Stimulated activated CD8-positive, alpha-beta memory T cell treated with anti-CD3 and anti-CD28 coated beads, Interleukin-2, amount 100 ng/mL, for 1 hour (primary cell): ENCODE measurements at places on chromosomes 5 and 9.

DNA sequence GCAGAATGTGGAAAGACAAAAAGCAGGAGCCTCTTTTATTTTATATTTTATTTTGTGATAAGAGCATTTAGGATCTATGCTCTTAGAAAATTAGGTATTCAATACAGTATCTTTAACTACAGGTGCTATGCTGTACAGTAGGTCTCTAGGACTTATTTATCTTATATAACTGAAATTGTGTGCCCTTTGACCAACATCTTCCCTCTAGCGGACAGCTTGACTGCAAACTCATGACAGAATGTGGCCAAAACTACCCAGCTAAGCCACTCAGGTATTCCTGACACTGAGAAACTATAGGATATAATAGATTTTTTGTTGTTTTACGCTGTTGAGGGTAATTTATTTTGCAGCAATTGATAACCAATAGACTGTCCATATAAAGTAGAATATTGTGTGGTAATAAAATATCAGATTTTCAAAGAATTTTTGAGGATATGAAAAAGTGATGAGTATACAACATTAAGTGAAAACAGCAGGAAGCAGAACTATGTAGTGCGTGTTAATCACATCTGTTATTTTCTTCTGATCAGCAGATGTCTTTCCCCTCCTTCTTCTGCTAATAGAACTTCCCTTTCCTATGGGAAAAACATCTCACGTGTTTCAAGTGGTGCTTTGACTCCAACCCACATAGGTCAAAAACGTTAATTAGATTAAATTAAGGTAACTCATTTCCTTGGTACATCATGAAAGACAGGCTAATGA is 69.9 kb upstream of the SELENOP start:
- DNase-seq: no peak

GRCh38 chr5:16754601-16755000 is 137.8 kb upstream of the RETREG1 start:
- DNase-seq: no peak

GRCh38 chr5:71839096-71839884 is 120.2 kb downstream of the CARTPT start:
- DNase-seq: no peak

DNA sequence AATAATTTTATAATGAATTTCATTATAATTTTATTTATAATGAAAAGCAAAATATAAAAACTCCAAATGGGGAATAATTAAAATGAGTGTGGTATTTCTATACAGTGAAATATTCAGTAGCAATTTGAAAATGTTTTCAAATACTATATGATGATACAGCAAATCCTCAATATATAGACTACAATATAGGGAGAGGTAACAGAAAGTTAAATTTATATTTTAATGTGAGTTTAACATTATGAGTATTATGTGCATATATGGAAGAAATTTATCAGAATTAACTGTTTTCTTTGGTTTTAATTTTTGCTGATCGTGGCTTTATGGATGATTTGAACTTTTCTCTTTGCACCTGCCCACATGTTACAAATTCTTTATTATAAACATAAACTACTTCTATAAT is 500.9 kb upstream of the ARRDC3 start:
- DNase-seq: no peak

DNA sequence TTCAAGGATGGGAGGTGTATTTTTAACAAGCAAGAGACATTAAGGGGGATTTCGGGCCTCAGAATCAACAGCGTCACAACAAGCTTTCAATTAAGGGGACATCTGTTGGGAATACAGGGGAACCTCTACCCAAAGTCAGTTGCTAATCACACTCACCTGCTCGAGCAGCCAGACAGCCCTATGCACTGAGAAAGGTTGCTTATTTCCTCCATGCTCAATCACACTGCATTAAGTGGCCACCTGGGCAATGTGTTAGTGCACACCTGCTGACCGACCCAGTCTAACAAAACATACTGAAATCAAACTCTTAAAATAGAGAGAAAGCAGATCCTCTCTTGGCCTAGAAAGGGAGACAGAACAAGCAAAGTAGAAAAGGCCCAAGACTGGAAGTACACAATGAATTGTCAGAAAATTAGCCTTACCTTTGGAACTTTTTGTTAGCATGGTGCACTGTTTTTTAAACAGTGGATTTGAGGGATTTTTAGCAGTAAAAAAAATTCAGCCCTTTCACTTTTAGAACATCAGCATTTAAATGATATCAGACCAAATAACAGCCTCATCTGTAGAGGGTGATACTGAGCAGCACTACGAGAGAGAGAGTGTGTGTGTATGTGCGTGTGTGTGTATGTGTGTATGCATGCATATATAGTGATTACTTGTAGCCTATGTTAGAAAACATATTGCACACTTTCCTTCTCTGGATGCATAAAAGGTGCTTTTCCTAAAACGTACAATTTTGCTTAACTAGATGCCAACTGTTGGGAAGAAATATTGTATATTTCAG is 1118.6 kb upstream of the DMAC1 start:
- DNase-seq: no peak

- no peak for DNase-seq
Measured at GRCh38 chr9:72911247-72911775, 41.5 kb downstream of the ALDH1A1 start.

- DNase-seq: no peak
Measured at GRCh38 chr5:141674747-141675146, 7.3 kb downstream of the ARAP3 start.

DNA sequence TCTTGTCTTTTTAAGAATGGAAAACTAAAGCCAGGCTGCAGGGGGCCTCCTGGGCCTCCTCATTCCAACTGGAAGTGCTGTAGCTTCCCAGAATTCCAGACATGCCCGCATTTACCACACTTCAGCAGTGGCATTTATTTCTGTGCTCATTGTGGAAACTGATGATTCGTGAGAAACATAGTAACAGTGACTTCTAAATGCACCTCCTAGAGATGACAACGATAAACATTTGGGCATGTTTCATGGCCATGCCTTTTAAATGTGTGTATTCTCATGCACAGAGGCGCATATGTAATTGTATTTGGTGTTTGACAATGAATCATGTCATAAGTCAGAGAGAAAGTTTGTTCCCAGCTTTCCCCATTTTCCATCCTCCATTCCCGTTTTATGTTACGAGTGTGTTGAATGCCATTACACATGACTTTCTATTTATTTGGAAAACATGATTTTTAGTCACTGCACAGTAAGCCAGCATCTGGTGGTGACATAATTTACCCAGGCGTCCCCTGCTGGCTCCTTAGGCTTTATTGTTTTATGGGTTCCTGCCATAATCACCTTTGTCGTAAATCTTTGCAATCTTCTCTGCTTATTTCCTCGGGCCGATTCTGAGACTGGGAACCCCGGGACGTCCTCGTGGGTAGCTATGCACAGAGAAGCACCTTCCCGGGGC is 68.8 kb upstream of the FCN2 start:
- no peak for DNase-seq

GRCh38 chr5:39427229-39427628 is 2.4 kb upstream of the DAB2 start:
- no peak for DNase-seq

DNA sequence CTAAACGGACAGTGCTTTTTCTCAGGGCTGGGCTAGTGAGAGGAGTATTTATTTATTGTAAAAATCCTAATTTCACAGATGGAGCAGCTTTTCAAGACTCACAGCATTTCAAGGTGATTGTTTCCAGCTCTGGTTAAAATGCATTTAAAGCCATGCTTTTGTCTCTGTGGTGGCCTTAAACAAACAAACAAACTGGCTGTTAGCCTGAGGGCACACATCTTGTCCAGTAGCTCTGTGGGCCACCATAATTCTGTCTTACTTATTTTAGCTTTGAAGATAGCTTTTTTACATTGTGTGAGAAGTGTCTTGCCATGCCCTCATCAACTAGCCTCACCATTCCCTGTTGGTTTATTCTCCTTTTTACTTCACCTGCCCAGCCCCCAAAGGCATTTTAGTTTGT is 218.2 kb downstream of the PSAT1 start:
- DNase-seq: no peak

GRCh38 chr5:139605887-139606286 is 42.3 kb upstream of the CXXC5 start:
- DNase-seq: no peak

DNA sequence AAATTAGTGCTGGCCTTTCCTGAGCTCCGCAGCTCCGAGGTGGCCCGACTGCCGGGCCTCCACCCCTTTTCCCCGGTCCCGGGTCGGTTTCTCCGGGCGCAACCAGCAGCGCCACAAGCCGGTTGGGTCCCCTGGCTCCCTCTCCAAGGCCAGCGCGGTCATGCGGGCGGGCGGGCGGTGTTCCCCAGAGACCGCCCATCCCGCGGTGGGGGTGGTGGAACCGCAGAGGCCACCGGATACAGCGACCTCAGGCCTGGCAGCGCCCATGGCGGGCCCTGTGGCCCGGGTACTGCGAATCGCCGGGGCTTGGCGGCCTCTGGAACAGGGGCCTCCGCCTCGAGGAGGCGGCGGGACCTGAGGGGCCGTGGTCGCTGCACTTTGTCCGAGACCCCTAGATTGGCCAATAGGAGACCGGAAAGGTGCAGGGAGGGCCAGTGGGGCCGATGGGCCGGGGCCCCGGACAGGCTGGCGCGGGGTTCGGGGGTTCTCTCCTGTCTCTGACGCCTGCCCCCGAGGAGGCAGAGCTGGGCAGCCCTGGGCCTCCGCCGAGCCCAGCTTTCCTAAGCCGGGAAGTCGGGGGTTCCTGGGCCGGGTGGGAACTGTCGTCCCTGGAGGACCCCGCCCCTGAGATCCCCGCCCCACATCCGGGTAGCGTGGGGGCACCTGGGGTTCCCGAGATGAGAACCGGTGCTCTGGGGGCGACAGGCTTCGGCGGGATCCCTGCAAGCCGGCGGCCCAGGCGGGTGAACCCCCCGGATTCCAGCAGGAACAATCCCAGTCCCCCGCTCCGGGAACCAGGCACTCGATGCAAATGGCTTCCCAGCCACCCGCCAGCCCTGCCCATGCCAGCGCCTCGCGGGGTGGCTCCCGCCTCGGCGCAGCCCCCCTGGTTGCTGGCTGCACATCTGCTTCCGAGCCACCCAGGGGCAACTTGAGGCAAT is 293.9 kb downstream of the ZSWIM6 start:
- no peak for DNase-seq

GRCh38 chr9:126650404-126651341 is 36.9 kb downstream of the LMX1B start:
- no peak for DNase-seq

- DNase-seq: no peak
Measured at GRCh38 chr9:114051281-114051680, 26.8 kb downstream of the AMBP start.

DNA sequence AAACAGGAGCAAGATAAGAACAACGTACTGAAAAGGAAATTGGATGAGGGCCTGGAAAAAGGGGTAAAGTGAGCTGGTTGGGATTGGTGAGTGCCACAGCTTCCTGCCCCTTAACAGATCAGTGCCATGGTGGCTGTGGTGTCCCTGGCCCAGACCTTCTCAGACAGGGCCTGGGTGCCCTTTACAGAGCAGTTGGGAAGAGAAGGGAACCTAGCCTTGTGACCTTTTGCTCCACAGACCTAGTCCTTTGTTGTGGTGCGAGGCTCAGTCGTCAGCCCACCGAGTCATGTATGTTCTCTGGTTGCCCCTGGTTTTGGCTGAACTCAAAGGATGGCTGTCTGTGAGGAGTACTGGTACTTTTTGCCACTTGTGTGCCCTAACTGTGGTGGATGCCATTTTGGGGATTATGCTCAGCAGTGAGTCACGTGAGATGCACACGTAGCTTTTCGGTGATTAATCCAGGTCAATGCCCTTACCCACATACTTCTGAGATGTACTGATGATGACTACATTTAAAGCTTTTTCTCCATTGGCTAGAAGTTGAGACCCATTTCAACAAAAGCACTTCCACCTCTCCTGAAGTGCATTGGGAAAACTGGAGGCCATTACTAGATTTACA is 48.4 kb downstream of the EXOSC2 start:
- DNase-seq: no peak

DNA sequence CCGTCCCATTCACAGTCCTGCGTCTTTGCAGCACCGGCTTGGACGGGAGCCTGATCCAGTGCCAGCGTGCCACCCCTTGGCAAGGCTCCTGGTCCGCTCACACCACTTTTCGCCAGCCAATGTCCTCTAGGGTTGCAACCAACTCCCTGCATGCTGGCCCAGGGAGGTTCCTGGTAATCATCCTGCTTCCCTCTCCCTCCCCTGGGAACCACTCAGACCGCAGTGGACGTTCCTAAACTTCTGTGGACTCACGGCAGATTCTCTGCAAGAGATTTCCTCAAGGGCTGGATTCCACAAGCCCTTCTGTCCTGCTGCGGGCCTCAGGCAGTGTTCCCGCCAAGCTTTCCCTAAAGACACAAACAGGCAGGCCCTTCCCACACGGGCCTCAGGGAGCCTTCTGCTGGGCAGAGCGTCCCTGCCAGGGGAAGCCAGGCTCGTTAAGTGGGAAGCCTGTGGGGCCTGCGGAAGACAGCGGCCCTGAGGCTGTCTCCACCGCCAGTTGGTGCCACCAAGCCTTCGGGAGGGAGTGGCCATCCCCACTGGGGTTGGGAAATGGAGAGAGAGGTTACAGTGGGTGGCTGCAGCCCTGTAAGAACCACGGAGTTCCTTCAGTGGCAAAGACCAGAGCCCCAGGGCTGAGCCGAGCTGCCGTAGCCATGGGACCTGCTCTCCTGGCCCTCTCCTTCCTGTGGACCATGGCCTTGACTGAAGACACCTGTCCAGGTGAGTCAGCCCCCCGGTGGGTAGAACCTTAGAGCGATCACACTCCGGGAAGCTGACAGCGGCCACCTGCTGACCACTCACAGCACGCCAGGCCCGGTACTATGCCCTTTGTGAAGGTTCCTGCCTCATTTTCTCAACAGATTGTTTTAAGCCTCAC is 16.4 kb upstream of the FCN2 start:
- no peak for DNase-seq

DNA sequence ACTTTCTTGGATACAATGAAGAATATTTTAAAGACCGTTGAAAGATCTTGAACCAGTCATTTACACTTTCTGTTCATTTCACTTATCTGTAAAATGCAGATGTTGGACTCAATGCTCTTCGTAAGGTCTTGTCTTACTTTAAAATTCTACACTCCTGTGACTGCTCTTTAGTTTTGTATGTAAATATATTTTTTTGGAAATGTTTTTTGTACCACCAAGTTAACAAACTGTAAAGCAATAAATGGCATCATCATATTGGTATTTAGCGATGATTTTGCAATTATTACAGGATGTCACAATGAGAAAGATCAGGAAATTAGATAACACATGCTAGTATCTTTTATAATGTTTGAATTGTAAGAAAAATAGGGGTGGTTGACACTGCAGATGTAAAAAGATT is 80.8 kb upstream of the GNAQ start:
- no peak for DNase-seq

DNA sequence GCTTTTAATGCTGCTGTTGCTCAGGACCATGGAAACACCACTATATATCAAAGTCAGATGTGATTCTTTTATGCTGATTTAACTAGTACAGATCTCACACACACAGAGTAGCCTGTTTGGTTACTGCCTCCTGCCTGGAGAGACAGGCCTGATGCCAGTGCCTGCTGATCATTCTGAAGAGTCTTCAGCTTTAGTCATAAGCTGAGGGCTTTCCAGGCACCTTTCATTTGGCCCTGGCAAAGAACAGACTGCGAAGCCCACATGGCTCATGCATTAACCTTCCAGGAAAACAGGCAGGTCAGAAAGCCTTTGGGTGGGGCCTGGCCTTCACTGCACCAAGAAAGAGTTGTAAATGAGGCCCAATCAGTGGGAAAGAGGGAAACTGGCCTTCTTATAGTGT is 144.7 kb downstream of the SAXO1 start:
- no peak for DNase-seq
